Suprapubic skin (tissue), 4 donors: ENCODE measurements at places on chromosomes 6 and 20. TPM values are rescaled to one million over a fixed set of nuclear protein-coding genes. Genes with fewer than 3 reads are reported as not detected.
A peak's percentile ranks its signal among the peaks of the same experiment; 100 is the strongest.

DNA sequence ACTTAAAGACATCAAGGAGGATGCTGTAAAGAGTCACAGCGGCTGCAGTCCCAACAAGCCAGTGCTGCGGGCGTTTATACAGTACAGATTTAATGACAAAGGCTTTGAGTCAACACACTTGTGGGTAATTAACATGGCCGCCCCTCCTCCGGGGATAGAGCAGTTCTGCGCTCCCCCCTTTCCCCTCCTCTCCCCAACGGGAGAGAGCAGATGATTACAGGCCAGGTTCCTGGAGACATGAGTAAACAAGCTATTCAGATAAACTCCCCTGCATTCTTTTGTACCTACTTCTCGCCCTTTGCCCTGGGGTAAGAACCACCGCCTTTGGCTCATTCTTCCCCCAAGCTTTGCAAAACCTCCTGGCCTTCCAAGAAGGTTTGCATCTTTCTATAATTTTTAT, 23.6 kb upstream of the FABP7 start:
- H3K4me3 ChIP-seq, result no peak overlapping the region
- no peaks in the 10 kb centered on the region for H3K27me3 ChIP-seq
- no peaks in the 10 kb centered on the region for H3K36me3 ChIP-seq
- H3K4me1 ChIP-seq, result peaks cover 7% of the 10 kb centered on the region
- no peak for DNase-seq
- H3K27ac ChIP-seq, result no peak overlapping the region

Gene AGER
- 4.8 TPM for total RNA-seq

- no peaks in the 10 kb centered on the region for H3K4me1 ChIP-seq
- DNase-seq, result no peak
- H3K36me3 ChIP-seq, result no peaks in the 10 kb centered on the region
- H3K27ac ChIP-seq, result no peak overlapping the region
- no peaks in the 10 kb centered on the region for H3K27me3 ChIP-seq
Measured at GRCh38 chr20:52025938-52026337, 165.6 kb downstream of the ZFP64 start.

- H3K4me3 ChIP-seq, result no peak overlapping the region
- DNase-seq, result no peak
- no peaks in the 10 kb centered on the region for H3K4me1 ChIP-seq
- H3K27me3 ChIP-seq, result no peaks in the 10 kb centered on the region
- no peak overlapping the region for H3K27ac ChIP-seq
- no peaks in the 10 kb centered on the region for H3K36me3 ChIP-seq
Measured at GRCh38 chr6:69340196-69340595, 456.6 kb downstream of the LMBRD1 start.

Gene GINS1
- total RNA-seq, result 3.6 TPM

GRCh38 chr6:168196385-168196860, 117.4 kb upstream of the FRMD1 start:
- peak; percentile 69 for DNase-seq
- H3K27ac ChIP-seq, result no peak overlapping the region
- no peaks in the 10 kb centered on the region for H3K36me3 ChIP-seq
- peaks cover 8% of the 10 kb centered on the region for H3K27me3 ChIP-seq
- no peaks in the 10 kb centered on the region for H3K4me1 ChIP-seq

- H3K4me1 ChIP-seq, result peaks cover 23% of the 10 kb centered on the region
- H3K4me3 ChIP-seq, result no peak overlapping the region
- peaks cover 41% of the 10 kb centered on the region for H3K36me3 ChIP-seq
Measured at GRCh38 chr6:134166511-134167261, 114.3 kb upstream of the SLC2A12 start.

GRCh38 chr6:144475411-144475810, 190.3 kb downstream of the UTRN start:
- H3K27me3 ChIP-seq, result no peaks in the 10 kb centered on the region
- H3K36me3 ChIP-seq, result peaks cover 35% of the 10 kb centered on the region
- H3K4me3 ChIP-seq, result no peak overlapping the region
- H3K4me1 ChIP-seq, result peaks cover 5% of the 10 kb centered on the region
- no peak for DNase-seq

DNA sequence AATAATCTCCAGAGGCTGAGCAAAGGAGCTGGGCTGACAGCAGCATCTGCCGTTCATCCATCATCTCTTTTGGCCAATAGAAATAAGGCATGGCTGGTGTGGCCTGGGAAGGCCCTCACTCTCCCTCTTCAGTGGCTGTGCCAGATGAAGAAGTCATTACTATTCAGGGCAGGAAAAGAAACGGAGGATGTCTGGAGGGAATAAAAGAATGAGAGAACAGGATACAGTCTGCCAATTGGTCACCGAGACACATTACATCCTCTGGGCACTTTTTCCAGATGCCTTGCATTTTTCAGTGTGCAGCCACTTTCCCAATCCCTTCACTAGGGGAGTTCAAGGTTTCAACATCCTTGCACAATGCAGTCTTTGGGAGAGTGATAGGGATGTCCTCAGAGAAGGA, 32.2 kb upstream of the VGLL2 start:
- DNase-seq, result no peak
- no peak overlapping the region for H3K4me3 ChIP-seq
- H3K27ac ChIP-seq, result no peak overlapping the region
- H3K36me3 ChIP-seq, result no peaks in the 10 kb centered on the region

- H3K4me3 ChIP-seq, result no peak overlapping the region
- no peaks in the 10 kb centered on the region for H3K36me3 ChIP-seq
- no peaks in the 10 kb centered on the region for H3K4me1 ChIP-seq
- no peak for DNase-seq
- no peaks in the 10 kb centered on the region for H3K27me3 ChIP-seq
Measured at GRCh38 chr20:3987296-3987695, 28.1 kb downstream of the RNF24 start.

- no peaks in the 10 kb centered on the region for H3K27me3 ChIP-seq
- H3K4me1 ChIP-seq, result no peaks in the 10 kb centered on the region
- no peak overlapping the region for H3K4me3 ChIP-seq
- no peaks in the 10 kb centered on the region for H3K36me3 ChIP-seq
Measured at GRCh38 chr20:19725814-19726525, 32.1 kb upstream of the RIN2 start.

DNA sequence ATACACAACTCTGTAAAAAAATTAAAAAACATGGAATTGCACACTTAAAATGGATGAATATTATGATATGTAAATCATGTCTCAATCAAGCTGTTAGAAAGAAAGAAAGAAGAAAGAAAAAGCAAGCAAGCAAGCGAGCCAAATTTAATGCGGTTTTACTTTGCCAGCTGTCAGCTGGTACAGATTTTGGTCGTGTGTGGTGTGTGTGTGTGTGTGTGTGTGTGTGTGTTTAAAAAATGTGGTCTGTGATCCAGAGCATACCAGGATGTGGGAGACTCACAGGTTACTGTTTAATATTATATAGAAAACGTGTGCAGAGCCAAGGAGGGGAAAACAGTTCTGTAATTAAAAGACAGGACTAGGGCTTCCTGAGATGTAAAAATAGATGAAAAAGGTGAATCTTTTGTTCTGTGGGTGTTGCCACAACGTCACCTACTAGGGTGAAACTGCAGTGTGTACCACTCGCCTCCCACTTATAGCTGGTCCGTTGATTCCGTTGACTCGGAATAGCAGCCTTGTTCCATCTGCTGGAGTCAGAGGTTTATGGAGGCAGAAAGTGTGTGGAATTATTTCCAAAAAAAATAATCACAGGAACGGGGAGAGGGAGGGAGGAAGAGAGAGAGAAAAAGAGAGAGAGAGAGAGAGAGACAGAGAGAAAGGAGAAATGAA, 197.7 kb downstream of the BCAS1 start:
- no peaks in the 10 kb centered on the region for H3K27me3 ChIP-seq
- no peak for DNase-seq
- H3K4me1 ChIP-seq, result peaks cover 30% of the 10 kb centered on the region
- H3K27ac ChIP-seq, result peak overlapping the region; percentile 11
- no peak overlapping the region for H3K4me3 ChIP-seq

DNA sequence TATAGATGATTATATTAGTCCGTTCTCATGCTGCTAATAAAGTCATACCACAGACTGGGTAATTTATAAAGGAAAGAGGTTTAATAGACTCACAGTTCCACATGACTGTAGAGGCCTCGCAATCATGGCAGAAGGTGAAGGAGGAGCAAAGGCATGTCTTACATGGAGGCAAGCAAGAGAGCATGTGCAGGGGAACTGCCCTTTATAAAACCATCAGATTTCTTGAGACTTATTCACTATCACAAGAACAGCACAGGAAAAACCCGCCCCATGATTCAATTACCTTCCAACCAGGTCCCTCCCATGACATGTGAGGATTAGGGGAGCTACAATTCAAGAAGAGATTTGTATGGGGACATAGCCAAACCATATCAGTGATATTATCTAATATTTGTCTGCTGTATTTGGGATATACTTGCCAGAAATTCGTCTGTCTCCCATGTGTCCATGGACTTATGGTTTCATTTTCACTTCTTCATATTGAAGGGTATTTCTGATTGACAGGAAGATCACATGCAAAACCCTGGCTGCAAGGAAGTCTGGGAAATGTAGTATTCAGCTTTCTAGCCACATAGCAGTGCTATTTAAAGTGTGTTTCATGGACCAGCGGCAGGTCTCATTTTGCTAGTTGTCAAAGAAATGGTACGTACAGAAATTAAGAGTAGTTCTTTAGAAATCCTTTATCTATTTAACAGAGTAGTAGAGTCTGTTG, 50.5 kb upstream of the PAK5 start:
- H3K27ac ChIP-seq, result no peak overlapping the region
- H3K4me3 ChIP-seq, result no peak overlapping the region
- no peaks in the 10 kb centered on the region for H3K27me3 ChIP-seq
- no peaks in the 10 kb centered on the region for H3K4me1 ChIP-seq
- no peak for DNase-seq

GRCh38 chr6:46347669-46348068, 143.6 kb downstream of the RCAN2 start:
- H3K27me3 ChIP-seq, result no peaks in the 10 kb centered on the region
- no peak overlapping the region for H3K27ac ChIP-seq
- H3K4me3 ChIP-seq, result no peak overlapping the region

Gene XKR7
- total RNA-seq, result not detected

Gene LY6G5C
- total RNA-seq, result 0.73 TPM

DNA sequence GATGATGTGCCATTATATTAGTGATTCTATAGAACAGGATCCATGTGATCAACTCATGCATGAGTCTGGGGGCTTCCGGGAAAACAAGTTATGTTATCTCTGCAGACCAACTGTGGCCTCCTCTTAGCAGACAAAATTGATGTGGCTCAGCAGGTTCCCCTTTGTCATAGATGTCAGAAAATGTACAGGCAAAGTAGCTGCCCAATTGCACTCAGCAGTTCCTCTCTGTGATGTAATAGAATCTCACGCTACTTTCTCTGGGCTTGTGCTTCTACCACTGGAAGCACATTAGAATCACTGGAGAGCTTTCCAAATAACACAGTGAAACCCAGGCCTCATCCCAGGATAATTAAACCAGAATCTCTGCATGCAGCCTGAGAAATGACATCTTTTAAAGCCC, 253.1 kb downstream of the SLC24A3 start:
- DNase-seq, result peak; percentile 6
- no peak overlapping the region for H3K4me3 ChIP-seq
- H3K27ac ChIP-seq, result no peak overlapping the region
- no peaks in the 10 kb centered on the region for H3K4me1 ChIP-seq
- no peaks in the 10 kb centered on the region for H3K27me3 ChIP-seq

Gene PAK5
- 0.10 TPM for total RNA-seq

- no peak overlapping the region for H3K4me3 ChIP-seq
- no peaks in the 10 kb centered on the region for H3K36me3 ChIP-seq
- peak; percentile 50 for DNase-seq
- H3K27ac ChIP-seq, result no peak overlapping the region
- H3K4me1 ChIP-seq, result peaks cover 22% of the 10 kb centered on the region
Measured at GRCh38 chr6:34176261-34177031, 30.6 kb upstream of the GRM4 start.

Gene RIPOR3
- 10.1 TPM for total RNA-seq

Gene CCN6
- not detected for total RNA-seq

DNA sequence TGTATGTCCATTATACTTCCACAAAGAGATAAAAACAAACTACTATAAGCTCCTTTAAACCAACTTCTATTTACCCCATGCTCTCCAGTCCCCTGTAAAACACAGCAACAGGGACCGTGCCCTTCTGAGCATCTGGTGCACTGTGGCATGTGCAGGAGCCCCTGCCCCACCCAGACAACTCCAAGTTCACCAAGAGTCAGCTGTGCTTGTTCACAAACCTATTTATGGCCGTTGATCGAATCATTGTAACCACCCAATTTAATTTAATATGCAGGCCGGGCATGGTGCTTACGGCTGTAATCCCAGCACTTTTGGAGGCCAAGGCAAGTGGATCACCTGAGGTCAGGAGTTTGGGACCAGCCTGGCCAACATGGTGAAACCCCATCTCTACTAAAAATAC, 13.7 kb upstream of the BLCAP start:
- no peaks in the 10 kb centered on the region for H3K27me3 ChIP-seq
- no peak overlapping the region for H3K27ac ChIP-seq
- no peaks in the 10 kb centered on the region for H3K36me3 ChIP-seq
- no peaks in the 10 kb centered on the region for H3K4me1 ChIP-seq
- peak; percentile 10 for DNase-seq
- no peak overlapping the region for H3K4me3 ChIP-seq

DNA sequence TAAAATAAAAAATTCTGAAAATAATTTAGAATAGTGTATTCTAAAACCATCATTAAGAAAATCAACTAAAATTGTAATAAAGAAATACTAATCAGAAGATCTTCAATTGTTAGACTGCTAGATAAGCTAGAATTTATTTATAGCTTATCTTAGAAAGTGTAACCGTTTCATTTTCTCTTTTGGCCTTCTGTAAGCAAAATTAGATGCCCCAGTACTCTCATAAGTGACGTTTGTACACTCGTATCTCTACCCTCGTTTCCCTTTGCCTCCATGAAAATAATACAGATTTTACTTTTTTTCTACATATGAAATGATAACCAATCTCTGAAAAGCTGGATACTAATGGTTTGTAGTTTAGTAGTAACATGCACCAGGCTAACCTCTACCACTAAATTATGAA, 19.8 kb downstream of the DSE start:
- H3K27ac ChIP-seq, result no peak overlapping the region
- DNase-seq, result no peak
- no peaks in the 10 kb centered on the region for H3K27me3 ChIP-seq
- H3K4me3 ChIP-seq, result no peak overlapping the region
- H3K4me1 ChIP-seq, result peaks cover 34% of the 10 kb centered on the region

DNA sequence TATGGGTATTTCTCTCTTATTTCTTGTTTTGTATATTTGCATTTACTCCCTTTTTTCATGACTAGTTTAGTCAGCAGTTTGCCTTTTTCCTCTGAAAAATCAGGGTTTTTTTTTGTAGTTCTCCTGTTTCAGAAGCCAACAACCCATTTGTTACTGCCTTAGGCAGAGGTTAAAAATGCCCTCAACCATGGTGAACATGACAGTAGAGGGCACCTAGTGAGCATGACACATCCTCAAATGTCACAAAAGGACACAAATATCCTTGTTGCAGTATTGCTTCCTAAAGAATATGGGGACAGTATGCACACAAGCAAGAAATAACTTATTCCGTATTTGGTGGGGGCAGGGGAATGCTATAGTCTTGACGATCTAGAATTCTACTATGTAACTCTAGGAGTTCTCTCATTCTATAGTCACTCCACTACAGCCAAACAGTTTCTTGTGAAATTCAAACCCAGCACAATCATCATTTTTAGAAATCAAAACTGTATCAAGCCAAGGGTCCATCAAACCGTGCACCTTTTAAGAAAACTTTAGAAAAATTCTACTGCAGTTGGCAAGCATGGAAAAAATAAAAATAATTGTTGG, 47.0 kb downstream of the GOPC start:
- no peak overlapping the region for H3K4me3 ChIP-seq
- DNase-seq, result no peak
- peaks cover 3% of the 10 kb centered on the region for H3K4me1 ChIP-seq
- no peak overlapping the region for H3K27ac ChIP-seq
- peaks cover 2% of the 10 kb centered on the region for H3K36me3 ChIP-seq
